ENCODE measurements at places on chromosomes 6 and 20.

GRCh38 chr6:111441678-111442243 is 41.3 kb downstream of the REV3L start:
- no peak for DNase-seq

DNA sequence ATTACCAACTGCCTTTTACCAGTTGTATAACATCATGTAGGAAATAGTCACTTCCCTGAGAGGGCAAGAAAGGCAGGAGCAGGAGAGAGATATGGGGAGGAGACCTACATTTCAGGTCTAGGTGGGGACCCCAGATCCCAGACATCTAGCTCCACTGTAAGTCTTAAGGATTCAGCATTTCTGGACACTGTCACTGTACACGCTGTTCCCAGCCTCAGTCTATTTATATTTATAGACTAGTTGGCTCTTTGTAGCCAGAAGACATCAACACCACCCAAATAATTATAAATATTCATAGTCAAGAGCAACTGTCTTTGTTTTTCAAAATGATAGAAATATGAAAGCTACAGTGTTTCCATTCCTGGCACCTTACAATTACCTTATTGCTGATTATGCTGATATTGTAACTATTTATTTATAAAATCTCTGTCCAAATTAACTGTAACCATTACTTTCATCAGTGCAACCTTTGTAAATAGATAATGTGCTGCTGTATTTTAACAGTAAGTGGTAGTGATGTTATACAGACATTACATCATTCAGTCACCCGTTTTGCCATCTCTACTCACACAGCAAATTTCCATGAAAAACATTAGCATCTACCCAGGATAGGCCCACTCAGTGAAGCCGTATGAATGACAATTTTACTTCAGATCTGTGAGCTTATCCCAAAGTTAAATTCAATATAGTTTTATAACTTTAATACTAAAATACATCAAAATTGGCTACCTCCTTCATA is 162.8 kb downstream of the PTPRK start:
- DNase-seq, result no peak

DNA sequence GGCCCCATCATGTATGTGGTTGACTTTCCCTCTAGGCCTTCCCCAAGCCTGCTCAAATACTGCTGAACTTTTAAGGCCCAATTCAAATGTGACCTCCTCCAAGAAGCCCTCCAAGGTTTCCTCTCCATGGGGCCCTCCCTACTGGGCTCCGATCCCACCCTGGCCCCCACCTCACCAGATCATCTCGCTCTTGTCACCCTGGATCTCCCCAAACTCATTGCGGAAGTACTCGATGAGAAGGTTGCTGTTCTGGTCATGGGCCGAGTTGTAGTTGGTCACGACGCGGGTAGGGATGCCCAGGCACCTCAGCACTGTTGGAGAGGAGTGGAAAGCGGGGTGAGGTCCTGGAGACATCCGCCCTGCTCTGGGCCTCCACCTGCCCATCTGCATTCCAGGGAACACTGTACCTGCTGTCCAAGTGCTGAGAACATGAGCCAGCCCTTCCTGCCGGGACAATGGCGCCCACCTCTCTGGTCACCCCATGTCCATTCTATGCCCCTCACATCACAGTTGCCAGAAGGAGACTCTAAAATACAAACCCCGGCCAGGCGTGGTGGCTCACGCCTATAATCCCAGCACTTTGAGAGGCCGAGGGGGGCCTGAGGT is 23.1 kb downstream of the TGM2 start:
- DNase-seq, result no peak

GRCh38 chr20:53569606-53570307 is 23.9 kb downstream of the ZNF217 start:
- no peak for DNase-seq

DNA sequence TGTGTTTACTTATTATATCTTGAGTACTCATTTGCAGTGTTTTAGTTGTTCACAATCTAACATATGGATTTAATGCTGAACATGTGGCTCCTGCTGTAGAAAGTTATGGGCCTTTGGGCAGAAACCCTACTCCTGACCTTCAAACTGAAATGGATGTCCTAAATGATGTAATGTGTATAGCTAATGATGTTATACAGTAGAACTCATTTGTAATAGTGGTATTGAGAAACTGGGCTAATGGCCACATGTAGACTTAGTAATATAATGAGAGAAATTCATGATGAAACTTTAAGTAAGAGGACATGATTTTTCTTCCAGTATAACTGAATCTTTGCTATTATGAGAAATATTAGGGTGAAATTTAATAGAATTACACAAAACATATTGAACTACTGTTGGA is 121.3 kb upstream of the PTPRK start:
- DNase-seq, result no peak

- peak; percentile 60 for DNase-seq
Measured at GRCh38 chr6:89311853-89312531, 3.1 kb downstream of the GABRR2 start.

GRCh38 chr20:1383623-1384404 is 9.0 kb downstream of the FKBP1A start:
- no peak for DNase-seq

DNA sequence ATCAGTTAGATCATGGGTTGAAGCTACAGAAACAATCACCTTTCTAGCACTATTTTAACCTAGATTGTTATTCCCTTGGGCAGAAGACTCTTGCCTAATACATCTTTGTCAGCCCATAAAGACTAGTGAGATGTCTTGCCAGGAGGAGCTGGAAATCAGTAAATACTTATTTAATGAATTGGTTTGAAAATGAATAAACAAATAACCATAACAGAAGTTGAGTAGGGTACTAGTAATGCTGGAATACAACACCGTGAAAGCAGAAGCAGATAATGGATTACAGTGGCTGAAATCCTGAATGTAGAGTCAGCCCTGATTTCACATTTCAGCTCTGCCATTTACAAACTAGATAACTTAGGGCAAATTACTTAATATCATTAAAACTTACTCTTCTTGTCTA is 236.1 kb downstream of the PACRG start:
- DNase-seq, result no peak

DNA sequence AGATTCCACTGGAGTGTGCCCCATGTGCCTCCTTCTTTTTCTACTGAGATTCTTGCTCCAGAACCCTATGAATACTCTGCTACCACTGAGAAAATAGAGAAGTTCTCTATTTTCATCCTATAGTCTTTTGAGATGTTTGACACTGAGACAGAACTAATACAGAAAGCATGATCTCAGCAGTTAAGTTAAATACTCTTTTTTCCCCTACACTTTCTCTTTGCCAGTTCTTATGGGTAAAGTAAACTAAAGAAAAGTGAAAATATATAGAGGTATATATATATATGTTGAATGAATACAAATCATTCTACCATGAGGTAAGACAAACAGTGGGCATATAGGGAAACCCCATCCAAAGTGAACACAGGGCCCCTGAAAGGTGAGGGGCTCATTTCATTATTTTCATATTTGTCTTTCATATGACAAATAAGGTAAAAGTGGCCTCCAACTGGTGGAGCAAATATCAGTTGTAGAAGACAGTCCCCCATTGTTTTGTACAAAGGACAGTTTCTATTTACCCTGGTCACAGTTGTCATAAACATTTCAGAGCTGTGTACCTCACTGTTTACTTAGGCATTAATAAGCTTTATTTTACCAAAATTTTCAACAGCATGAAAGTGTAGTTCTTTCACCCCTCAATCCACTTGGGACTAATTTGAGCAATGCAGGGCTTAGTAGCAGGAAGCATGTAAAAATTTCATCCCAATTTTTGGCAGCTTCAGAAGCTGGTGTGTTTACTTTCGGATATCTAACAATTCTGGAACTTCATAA is 188.3 kb upstream of the MARCKS start:
- no peak for DNase-seq

DNA sequence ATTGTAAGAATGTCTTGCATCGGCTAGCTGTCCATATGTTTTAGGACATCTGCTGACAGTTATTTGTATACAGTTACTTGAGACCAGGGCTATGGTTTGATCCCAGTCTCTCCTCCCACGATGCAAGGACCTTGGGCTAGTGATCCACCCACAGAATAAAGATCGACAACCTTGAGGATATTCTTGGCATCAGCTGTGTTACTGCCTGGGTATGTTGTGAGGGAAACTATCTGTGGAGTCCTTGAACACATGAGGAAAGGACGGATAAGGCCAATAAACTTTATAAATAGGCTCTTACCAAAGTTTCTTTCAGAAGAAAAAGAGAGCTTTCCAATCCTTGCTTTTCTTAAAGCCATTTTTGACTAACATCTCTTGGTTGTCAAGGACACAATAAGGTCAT is 70.8 kb upstream of the HEY2 start:
- no peak for DNase-seq

- no peak for DNase-seq
Measured at GRCh38 chr6:5497896-5498578, 236.7 kb downstream of the FARS2 start.

GRCh38 chr6:137864812-137865508 is 2.1 kb upstream of the TNFAIP3 start:
- DNase-seq, result no peak

GRCh38 chr20:24448170-24448569 is 21.3 kb upstream of the SYNDIG1 start:
- no peak for DNase-seq

DNA sequence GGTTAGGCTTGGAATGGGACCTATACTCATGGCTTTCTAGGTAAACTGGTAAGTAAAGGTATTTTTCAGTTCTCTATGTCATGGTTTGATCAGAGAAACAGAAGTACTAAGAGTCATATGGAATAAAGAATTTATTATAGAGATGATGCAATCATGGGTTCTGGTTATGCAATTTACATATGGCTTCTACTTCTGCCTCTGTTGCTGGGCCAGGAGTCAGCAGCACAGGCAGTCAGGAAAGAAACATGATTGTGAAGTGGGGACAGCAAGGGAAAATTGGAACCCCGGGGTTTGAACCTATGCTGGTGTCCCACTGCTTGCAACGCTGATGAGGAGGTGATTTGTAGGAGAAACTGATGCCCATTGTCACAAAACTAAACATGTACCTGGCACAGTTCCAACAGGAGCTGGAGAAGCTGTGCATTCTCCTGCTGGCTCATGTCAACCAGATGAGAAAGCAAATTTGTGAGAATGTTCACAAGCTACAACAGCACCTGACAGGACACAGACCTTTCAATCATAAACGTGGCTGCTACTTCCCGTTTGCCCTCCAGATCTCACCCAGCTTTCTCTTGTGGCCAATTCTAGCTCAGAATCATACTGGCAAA is 887.1 kb downstream of the TFAP2A start:
- no peak for DNase-seq

- no peak for DNase-seq
Measured at GRCh38 chr6:100472674-100473073, 8.0 kb upstream of the SIM1 start.

GRCh38 chr6:10694302-10695085 is at the start of the genes C6orf52 and PAK1IP1:
C6orf52 (minus strand) TSS chr6:10694616; CDS start chr6:10687550, 7,066 bp downstream.
PAK1IP1 (plus strand) TSS chr6:10694972; CDS start chr6:10694986, 14 bp downstream.
- DNase-seq, result peak; percentile 92

- no peak for DNase-seq
Measured at GRCh38 chr6:169543704-169544103, 158.1 kb downstream of the WDR27 start.

DNA sequence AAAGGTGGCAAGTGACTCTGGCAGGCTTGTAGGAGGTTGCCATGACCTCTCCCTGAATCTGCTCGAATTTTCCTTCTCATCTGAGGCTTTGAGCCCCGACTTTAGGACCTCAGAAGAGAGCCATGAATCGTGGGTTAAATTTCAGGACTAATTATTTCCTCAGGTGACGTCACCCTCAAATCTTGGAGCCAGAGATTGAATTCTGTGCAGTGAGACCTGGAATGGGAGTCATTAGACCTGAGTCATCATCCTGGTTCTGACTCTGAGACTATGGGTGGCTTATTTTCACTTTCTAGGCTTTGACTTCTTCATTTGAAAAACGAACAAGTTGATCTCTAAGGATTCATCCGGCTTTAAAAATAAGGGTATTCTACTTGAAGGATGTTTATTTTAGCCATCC is 48.5 kb upstream of the PDYN start:
- no peak for DNase-seq

GRCh38 chr6:157328108-157328692 is 4.9 kb upstream of the TMEM242 start:
- no peak for DNase-seq

DNA sequence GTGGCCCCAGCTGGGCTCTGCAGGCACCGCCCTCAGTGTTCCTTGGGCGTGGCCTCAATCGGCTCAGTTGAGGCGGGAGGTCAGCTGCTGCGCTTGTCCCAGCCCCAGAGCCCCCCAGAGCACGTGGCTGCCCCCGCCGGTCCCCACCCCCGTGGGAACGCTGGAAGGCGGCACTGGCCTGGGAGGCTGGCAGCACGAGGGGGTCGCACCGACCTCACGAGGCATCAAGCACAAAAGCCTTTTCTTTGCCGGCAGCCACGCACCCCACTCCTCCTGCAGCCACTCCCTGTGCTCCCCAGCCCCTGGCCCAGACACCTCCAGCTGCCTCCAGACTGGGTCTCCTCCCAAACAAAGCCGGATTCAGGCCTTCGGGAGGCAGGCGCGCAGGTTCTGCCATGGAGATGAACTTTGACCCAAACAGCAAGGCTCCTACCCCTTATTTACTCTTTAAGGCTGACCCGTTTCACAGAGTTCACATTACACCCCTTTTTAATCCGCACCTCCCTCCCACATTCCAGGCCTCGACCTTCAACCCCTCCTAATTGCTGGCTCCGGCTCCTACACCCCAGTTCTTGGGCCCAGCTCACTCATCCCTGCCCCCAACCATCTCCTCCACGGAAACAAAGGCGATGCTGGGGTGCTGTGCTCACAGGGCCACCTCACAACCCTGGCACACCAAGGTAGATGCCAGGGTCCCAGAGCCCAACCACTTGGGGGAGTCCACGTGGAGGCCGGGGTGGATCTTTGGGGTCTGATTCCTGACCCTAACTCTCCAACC is 111.7 kb downstream of the NOL4L start:
- DNase-seq, result no peak

DNA sequence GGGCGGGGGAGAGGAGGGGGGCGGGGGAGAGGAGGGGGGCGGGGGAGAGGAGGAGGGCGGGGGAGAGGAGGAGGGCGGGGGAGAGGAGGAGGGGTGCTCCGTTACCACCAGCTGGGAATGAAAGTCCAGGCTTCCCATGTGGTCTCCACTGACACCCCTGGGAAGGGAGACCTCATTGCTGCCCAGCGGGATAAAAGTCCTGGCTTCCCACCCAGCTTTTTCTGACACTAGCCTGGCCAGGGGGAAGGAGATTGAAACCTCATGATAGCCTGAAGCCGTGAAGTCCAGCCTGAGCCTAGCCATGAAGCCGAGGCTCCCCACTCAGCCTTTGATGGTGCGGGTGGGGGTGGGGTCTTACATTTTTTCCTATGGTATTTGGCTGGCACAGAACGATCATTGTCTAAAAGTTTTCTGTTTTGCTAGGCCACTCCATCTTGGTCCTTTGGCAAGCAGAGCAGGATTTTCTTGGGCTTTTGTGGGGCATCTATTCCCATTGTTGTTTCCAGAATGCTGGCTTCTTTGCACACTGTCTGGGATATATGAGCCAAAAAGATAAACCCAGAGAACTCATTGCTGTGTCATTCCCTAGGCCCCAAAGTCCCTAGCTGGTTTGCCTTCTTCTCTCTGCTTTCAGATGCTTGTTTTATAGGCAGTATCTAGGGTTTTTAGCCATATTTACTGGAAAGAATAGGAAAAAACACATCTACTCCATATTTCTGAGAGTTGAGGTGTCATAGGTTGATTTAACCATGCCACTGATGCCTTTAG is 67.9 kb upstream of the RNF24 start:
- DNase-seq, result no peak

- peak; percentile 58 for DNase-seq
Measured at GRCh38 chr6:111711984-111712752, 106.5 kb upstream of the TRAF3IP2 start.
